Foreskin melanocyte (primary cell): ENCODE measurements at places on chromosomes 7 and 10.

- DNase-seq, result no peak
Measured at GRCh38 chr7:66142996-66143395, 28.3 kb downstream of the CRCP start.

DNA sequence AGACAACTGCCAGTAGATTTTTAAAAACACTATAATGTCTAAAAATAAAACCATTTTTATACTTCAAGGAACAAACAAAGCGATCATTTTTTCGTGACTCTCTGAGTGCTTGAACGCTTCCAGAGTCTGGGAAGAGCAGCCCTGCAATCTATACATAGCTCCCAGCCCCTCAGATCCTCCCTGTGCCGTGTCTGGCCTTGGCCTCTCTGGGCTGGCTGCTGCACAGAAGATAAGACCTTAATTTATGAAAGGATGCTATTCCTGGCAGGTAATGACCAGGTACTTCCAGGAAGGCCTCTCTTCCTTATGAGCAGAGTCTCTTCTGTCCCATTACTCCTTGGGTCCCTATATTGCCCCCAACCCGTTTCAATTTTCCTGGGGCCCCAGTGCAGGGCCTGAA lies 200.9 kb upstream of the AOAH start:
- DNase-seq, result no peak

- peak; percentile 21 for DNase-seq
Measured at GRCh38 chr7:38107486-38107893, 70.6 kb upstream of the STARD3NL start.

GRCh38 chr10:100482181-100482833 lies 19.5 kb downstream of the WNT8B start:
- DNase-seq, result peak; percentile 41

DNA sequence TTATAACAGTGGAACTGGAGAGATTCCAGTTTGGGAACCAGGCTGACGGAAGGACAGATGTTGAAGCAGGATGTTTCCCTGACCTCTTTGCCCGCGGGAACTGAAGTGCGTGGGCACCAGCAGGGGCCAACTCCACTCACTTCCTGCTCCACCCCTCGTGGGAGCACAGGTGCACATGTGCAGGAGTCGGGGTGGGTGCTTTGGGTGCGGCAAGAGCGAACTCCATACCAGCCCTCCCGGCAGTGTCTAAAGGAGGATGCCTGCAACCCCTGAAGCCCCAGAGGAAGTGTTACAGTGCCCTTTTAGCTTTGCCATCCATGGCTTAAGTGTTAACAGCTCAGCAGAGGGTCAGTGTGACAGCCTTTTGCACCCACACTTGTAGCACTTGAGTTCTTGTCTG lies 27.4 kb upstream of the UBE3C start:
- DNase-seq, result no peak

GRCh38 chr10:76403912-76404311 lies 972.5 kb downstream of the LRMDA start:
- DNase-seq, result no peak

DNA sequence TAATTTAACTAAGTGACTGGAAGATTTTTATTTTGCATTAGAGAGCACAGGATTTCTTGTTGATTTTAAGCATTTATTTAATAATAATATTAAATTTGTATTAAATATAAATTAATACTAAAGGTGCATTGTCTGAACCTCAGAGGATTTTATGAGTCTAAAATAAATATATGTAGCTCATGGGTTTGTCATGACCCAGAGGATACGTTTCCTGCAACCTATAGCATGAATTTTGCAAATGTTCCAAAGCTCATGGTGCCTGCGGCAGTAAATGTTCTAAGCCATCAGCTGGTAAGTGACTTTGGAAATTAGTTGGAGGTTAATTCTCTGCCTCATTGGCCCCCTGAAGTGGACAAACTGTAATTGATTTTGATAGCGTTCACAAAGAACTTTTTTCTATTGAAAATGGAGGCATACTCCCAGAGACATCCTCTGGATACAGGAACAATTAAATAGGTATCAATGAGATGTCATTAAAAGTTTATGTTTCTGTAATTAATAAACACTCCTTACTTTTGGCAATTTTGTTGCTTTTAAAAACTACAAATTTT lies 397.4 kb downstream of the ANKRD7 start:
- DNase-seq, result no peak

DNA sequence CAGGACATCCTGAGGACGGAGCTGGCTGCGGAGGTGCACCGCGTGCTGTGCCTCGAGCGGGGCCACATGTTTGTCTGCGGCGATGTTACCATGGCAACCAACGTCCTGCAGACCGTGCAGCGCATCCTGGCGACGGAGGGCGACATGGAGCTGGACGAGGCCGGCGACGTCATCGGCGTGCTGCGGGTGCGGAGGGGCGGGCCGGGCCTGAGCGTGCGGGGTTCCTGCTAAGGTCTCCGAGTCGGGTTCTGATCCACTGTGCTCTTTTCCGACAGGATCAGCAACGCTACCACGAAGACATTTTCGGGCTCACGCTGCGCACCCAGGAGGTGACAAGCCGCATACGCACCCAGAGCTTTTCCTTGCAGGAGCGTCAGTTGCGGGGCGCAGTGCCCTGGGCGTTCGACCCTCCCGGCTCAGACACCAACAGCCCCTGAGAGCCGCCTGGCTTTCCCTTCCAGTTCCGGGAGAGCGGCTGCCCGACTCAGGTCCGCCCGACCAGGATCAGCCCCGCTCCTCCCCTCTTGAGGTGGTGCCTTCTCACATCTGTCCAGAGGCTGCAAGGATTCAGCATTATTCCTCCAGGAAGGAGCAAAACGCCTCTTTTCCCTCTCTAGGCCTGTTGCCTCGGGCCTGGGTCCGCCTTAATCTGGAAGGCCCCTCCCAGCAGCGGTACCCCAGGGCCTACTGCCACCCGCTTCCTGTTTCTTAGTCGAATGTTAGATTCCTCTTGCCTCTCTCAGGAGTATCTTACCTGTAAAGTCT lies 10.4 kb downstream of the ATG9B start:
- peak; percentile 21 for DNase-seq

- DNase-seq, result no peak
Measured at GRCh38 chr7:140062118-140062527, 628 bp downstream of the PARP12 start.

DNA sequence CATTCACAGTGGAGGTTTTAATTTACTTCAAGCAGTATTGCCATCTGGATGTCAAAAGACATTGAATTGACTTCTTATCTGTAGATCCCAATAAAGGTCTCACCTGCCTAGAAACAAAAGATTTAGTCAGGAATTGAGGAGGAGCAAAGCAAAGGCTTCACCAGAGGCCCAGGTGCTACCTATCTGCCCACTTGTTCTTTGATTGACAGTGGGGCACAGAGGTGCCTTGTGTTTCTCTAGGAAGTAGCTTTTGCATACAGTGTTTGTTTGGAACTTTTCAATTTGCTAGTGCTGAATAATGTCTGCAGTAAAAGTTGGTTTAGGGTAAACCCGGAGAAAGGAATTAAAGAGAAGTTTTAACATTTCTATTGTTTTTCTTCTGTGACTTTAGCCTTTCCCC lies 40.4 kb downstream of the AUTS2 start:
- no peak for DNase-seq

DNA sequence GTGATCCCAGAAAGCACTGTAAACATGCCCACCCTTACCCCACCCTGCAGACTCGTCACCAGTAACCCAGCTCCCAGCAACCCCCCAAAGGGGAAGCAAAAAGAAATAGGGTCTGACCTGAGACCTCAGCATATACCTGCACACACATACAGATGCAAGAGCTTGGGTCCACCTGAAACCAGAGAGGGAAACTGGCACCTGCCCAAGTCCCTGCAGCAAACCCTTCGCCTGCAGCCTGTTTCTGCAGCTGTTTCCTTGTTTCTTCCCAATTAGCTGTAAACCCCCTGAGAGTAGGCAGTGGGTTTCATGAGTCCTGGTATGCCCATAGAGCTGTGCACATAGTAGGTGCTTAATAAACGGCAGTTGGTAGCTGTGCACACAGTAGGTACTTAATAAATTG lies 140.5 kb downstream of the FGFR2 start:
- DNase-seq, result no peak

DNA sequence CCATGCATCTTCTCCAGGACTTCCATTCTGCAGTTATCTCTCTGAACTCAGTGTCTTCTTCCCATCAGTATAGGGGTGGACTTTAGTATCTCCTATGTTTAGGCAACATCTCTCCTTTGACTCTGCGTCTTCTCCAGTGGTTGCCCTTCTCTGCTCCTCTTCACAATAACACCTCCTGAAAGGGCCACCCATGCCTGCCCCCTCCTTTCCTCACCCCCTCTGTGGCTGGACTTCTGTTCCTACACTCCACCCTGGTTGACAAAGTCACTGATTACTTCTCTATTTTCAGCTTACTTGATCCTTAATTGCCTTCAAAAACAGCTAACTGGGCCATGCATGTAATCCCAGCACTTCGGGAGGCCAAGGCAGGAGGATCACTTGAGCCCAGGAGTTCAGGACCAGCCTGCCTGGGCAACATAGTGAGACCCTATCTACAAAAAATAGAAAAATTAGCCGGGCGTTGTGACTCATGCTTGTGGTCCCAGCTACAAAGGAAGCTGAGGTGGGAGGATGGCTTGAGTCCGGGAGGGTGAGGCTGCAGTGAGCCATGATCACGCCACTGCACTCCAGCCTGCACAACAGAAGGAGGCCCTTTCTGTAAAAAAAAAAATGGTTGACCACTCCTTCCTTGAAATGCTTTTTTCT lies 13.7 kb downstream of the SRGN start:
- DNase-seq, result no peak

- DNase-seq, result no peak
Measured at GRCh38 chr10:117647306-117647705, 104.8 kb downstream of the EMX2 start.

DNA sequence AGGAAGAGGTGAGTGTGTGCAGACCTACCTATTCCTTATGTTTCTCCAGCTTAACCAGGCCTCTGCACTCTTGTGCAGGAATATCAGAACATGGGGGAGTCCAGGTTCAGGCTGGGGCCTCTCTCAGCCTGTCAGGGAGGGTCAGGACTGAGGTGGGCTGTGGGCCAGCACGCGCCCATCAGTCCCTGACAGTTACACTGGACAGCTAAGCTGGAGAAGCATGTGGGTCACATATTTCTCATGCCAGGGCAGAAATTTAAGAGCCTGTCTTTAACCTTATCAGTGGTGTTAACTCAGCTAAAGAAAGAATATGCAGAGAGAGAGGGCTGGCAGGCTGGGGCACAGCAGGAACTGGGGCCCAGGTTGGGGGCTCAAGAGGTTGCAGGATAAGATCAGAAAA lies 8.7 kb upstream of the POLD2 start:
- no peak for DNase-seq

- DNase-seq, result no peak
Measured at GRCh38 chr7:48046458-48046857, 11.1 kb downstream of the C7orf57 start.

DNA sequence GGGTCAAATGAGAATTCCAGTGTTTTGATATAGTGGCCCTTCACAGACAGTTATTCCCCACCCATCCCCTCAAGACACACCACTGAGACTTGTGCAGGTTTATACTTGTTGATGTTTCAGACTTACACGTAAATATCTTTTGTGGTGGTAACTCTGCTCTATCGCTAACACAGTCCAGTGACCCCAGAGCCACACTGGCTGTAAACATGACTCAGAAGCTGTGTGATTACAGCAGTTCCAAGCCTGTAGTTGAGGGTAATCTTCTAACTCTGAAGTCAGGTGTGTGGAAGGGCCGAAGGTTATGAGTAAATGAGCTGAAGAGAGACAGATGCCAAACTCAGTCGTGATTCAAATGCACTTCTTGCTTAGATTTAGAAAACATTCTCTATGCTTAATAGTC lies 19.4 kb downstream of the NOBOX start:
- no peak for DNase-seq

- DNase-seq, result no peak
Measured at GRCh38 chr7:96562966-96563365, 146.7 kb downstream of the SEM1 start.

DNA sequence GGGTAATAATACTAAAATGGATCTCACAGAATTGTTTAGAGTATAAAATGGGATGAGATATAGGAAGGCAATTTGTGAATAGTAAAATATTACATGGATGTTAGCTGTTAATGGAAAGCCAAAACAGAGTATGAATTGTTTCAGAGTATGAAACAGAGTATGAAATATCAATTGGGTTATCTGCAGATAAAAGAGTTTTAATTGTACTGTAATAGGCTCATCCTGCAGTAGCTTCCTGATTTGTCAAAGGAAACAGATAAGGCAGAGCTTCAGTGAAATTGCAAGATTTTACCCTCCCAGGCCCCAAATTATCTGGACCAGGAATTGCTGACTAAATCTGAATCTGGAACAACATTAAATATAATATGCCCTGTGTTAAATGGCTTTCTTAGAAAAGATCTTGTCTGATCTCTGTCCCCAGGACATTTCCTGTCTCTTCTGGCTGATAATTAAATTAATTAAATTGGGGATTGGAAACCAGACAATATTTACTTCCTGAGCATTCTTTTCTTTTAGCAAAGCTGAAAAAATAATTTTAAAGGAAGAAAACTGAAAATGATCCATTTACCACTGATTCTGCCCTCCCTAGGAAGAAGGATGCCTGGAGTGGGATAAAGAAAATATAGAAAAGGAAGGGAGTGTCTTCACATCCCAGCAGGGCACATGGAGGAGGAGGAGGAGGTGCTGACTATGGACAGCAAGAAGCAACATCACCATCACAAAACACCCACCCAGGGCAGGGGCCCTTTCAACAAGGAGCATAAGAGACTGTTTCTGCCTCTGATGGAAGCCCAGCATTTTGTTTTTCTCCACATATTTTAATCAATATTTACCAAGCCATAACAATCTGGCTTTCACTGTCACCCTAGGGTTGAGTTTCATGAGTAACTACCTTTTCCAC lies 18.5 kb downstream of the PTN start:
- DNase-seq, result no peak

DNA sequence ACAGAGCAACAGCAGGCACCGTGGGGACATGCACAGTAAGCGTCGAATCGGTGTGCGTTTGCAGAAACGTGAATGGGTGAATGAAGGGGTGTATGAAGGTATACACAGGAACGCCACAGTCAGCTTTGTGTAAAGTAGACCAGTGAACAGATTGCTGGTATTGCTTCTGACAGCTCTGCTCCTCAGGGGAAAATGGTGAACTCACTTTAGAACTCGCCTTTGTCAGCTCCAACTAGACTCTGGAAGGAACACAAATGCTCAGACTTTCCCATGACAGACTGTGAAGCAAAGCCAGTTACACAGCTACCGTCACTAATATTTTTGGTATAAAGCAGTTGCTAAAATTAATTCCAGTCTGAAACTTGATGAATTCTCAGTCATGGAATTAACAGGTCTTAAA lies 78.9 kb downstream of the CUX1 start:
- DNase-seq, result no peak

DNA sequence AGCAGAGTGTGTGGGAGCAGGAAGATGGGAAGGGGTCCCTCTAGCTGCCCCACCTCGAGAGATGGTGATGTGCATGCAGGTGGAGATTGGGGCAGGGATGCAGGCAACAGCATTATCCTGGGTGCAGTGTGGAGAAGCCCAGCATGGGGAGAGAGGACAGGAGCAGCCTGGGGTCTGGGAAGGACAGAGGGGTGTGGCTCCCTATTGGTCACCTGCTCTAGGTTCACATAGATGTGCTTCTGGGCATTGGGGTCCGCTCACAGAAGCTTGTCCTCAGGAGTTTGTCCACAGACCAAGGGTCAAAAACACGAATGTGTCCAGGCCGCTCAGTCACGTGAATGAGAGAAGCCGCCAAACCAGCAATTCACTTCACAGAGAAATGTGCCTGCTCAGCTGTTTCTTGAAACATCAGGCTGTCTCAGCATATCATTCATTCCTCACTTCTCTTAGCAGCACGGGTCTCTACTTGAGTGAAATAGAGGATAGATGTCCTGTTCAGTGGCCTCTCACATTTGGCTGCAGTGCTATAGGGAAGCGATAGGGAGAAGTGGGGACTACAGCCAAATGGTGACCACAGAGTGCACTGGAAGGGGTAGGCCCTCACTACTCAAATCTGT lies 11.5 kb upstream of the SLC29A3 start:
- no peak for DNase-seq

GRCh38 chr7:43763183-43763582 lies 4.7 kb downstream of the BLVRA start:
- no peak for DNase-seq
